ENCODE measurements at places on chromosomes 6 and 20.

GRCh38 chr6:2890976-2891767 is 11.9 kb downstream of the SERPINB9 start:
- no peak for DNase-seq

DNA sequence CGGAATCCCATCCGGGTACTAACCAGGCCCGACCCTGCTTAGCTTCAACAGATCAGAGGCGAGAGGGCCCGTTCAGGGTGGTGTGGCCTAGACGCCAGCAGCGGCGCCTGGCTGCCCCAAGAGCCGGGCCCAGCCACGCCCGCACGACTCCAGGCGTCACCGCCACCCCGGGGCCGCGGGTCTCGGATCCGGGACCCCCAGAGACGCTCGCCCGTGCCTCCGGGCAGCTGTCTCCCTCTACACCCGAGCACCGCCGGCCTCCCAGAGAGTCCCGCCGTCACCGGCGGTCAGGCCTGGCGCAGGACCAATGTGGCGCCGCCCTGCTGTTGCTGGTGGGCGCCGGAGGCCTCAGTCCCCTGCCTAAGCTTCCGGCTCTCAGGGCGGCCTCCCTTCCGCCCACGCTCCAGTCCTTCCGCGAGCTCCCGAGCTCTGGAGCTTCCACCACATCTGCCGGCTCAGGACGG is 441.2 kb upstream of the DEFB115 start:
- DNase-seq, result no peak

GRCh38 chr20:54085910-54086309 is 15.5 kb upstream of the BCAS1 start:
- no peak for DNase-seq

DNA sequence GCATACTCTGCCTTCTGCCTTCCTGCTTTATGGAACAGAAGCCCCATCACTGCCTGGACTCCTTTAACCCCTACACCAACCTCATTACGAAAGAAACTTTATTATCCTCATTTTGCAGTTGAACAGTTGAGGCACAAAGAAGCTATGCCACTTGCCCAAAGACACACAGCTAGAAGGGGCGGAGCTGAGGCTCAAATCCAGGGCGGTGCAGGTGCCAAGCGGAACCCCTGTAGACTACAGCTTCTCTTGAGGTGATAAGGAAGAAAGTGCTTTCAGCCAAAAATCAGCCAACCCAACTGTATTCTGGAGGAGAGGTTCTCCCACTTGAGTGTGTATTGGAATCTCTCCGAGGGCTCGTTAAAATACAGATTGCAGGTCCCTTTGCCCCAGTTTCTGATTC is 90.5 kb downstream of the PRND start:
- no peak for DNase-seq

DNA sequence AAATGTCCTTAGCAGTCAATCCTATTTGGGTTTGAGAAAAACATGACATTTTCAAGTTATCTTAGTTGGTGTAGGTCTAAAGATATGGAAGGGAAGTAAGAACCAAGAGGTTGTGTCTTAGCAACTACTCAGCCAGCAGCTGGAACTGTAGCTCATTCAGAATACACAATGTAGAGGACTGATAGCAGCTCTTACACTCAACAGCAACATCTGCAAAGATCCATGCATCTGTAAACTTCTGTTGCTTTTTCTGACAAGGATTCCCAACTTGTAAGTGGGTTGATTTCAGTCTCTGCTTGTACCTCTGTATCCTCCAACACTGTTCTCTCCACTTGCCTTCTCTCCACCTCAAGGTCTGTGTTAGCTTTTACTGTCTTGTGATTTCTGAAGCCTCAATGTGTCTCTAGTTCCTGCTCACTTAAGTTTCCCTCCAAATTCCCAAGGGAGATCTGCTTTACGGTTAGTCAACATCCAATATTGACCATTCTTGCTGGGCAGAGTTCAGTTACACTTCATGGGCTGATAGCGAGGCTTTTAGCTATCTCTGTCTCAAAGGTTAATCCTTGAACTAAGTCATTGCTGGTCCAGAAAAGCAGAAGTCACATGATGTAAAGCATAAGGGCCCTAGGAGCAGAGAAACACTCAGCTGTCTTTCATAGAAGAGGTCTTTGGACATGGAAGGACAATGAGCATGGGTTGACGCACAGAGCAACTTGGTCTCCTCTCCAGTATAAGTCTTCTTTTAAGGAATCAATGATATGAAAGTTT is 71.6 kb upstream of the LGSN start:
- DNase-seq, result no peak

DNA sequence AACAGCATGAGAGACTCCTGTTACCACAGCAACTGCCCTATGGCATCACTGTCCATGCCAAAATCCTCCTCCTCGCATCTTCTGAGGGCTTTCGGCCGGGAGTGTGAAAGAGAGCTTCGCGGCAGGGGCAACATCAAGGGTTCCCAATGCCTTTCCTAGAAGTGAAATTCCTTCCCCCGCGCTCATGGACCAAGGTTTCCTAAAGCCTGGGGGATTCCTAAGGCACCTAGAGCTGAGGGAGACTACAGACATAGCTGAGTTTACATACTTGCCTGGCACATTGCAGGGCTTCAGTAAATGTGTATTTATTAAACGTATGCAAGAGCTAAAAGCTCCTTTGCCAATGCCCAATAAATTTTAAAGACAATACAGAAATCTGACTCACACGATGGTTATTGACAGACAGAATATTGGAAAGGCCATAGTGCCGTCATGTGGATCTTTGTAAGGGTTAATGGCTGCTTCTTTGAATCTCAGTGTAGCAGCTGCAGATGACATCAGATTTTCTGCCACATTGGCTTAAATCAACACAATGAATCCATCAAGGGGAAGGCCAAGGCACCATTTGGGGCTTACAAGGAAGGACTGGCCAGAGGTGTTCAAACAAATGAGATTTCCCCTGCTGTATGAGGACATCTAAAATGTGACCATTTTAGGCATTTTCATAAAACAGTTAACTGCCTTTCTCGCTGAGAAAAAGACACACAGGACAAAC is 281.2 kb upstream of the JARID2 start:
- peak; percentile 67 for DNase-seq

DNA sequence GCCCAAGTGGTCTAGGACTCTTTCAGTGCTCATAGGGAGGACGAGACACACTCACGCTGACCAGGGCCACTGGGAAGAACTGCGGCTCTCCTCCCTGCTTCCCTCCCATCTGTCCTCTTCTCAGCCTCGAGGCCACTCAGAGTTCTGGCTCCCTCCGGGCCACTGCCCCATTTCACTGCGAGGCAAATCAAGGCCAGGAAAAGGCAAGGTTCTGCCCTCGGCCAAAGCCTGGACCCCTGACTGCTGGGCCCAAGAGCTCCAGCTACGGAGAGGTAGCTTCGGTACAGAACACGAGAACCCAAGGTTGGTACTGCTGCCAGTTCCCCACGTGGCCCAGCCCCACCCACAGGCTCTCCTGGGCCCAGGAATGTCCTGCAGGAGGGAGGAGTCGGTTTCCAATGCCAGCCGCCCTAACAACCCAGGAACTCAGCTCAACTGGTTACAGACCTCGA is 14.7 kb downstream of the PI16 start:
- DNase-seq, result no peak

DNA sequence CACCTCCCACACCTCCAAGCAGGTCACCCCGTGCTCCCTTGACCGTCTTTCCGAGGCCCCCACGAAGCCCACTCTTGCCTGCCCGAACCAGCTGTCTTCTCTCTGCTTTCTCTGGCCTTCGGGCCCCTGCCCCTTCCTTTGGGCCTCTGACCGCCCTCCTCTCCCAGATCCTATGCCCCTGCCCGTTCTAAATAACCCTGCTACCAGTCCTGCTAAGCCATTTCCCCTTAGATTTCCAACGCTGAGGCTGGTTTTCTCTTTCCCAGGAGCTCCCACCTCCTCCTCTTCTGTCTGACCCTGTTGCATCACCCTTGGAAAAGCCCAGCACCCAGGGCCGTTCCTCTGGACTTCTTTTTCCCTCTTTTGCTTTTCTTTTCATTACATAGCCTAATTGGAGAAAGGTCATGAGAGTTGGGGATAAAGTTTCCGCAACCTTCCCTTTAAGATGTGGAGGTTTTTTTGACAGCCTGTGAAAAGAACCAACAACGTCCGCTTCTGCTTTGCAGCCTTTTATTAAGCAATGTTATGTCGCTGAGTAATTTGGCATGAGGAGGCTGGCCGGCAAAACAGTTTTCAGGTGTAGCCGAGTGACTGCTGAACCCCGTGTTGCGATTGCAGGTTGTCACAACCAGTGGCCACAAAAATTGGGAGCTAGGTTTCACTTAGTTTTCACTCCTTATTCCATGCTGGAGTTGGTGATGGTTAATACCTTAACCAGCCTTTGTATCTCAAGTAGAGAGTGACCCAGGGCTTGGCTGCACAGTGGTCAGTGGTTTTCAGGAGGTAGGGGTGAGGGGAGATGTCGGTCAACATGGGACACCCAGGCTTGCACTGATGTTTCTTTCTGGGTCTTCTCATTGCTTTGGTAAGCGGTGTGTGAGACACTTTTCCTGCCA is 970 bp downstream of the BLTP3A start:
- no peak for DNase-seq

GRCh38 chr20:34974246-34974645 is 18.6 kb downstream of the MYH7B start:
- no peak for DNase-seq

GRCh38 chr6:33429750-33430052 is 9.8 kb downstream of the SYNGAP1 start:
- no peak for DNase-seq

GRCh38 chr6:117253785-117254184 is 11.6 kb upstream of the VGLL2 start:
- no peak for DNase-seq

DNA sequence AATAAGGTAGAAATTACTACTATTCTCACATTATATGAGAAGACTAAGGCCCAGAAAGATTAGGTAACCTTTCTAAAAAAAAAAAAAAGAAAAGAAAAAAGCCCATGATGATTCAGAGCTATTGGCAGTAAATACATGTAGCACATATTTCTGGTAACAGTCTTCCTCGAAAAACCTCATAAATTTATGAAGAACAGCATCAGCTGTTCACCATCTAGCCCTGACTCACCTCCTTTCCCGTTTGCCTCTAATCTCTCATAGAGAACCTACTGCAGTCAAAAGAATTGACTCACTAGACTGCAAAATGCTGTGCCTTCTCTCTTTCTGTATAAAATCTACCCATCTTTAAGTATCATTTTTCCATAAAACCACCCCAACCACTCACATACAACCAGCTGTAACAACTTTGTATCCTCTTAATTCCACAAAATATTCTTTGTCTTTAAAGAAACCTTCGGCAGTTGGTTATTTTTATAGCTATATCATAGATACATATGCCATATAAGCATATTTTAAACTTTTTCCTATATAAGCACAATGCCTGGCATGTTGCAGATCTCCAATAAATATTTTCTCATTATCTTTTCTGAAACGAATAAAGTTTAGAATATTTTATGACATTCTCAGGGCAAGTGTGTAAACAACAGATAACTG is 152.7 kb upstream of the ENPP5 start:
- no peak for DNase-seq

GRCh38 chr6:144990784-144991183 is 705.6 kb downstream of the UTRN start:
- DNase-seq, result no peak

GRCh38 chr6:77318256-77318655 is 145.0 kb downstream of the HTR1B start:
- DNase-seq, result no peak

Measured in SHP77 treated with DMSO at 0.1 percent for 48 hours (cell line).